ENCODE measurements at places on chromosomes 1 and 21.

GRCh38 chr1:187409341-187409740, 580.6 kb downstream of the PLA2G4A start:
- no peak for DNase-seq

DNA sequence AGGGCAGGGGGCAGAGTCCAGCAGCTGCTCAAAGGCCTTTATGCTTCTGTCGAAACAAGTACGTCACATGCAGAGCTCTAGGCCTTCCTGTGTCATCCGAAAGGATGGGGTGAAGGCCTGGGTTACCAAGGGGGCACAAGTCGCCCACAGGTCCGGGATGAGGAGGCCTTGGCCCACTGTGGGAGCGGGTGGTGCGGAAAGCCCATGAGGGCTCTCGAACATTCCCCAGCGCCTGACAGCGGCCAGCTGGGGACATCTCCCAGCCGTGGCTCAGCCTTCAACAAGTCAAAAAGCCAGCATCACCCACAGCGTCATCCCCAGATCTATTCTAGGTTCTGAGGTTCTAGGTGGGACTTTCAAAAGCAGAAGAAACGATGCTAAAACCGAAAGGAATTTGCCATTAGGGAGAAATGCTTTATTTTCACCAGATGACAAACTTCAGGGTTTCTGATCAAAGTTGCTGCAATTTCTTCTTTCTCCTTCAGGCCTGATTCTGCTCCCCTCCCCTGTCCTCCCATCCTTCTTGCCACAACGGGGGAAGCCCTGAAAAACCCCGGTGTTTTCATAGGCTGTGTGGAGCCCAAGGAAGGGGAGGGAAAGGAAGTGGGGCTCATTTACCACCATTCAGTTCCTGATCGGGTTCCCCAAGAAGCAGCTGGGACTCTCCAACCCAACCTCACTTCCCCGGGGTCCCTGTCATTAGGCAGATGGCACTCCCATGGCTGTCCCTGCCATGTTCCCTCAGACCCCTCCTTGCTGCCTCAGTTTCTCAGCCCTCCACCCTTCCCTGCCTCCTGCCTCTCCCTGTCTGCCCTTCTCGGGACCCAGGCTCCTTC, 17.6 kb downstream of the GPR137B start:
- no peak for DNase-seq

GRCh38 chr1:206029484-206029883, 5.8 kb upstream of the CTSE start:
- no peak for DNase-seq

- no peak for DNase-seq
These were observed 439.9 kb downstream of the DISC1 start for GRCh38 chr1:232066521-232066920.

GRCh38 chr21:38645282-38645681, 147.0 kb upstream of the ERG start:
- DNase-seq: no peak

DNA sequence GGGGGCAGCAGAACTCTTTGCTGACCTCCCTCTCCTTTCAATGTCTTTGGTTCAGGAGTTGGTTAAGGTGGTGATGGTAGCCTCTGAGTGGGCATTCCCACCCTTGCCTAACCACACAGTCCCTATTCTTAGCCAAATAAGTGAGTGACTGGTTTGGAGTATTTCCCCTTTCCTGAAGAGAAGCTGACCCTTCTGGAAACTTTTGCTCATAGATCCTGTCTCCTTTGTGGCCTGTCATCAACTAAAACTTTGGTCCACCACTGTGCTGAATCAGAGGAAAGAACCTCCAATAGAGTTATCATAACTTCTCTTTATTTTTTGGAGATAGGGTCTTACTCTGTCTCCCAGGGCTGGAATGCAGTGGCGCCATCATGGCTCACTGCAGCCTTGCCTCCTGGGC, 31.1 kb downstream of the C1orf21 start:
- no peak for DNase-seq

DNA sequence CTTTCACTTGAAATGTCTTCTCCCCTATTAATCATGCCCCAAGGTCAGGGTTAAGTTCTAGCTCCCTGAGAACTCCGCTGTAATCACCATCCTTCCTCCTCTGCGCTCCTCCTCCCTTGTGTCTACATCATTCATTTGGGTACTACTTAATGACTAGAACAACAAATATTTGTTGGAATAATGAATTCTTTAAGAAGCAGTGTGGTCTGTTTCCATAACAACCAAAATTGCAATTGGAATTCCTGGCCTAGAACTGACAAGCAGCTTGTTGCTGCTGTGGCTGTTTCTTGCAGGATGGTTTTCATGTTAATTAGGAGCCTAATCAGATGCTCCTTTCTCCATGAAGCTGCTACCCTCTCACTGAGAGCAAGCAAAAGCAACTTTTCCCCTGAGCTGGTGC, 192.5 kb downstream of the ZZZ3 start:
- no peak for DNase-seq

GRCh38 chr1:111818546-111818945, 62.8 kb downstream of the DDX20 start:
- no peak for DNase-seq

- no peak for DNase-seq
These were observed 39.4 kb downstream of the KCNJ15 start for GRCh38 chr21:38295997-38296764.

GRCh38 chr1:227391879-227392278, 73.6 kb upstream of the CDC42BPA start:
- no peak for DNase-seq

DNA sequence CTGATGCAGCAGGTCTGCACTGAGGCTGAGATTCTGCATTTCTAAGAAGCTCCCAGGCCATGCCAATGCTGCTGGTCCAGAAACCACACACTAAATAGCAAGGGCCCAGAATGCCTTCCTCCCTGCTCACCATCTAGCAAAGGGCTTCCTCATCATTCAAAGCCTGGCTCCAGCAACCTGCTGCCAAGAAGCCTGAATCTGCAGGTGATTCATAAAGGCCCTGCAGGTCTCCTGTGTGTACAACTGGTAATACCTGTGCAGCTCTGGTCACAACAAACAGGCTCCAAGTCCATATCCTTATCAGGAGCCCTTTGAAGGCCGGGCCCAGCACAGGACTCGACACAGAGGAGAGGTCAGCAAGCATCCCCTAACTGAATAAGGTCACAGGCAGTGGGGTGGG, 26.7 kb downstream of the GLIS1 start:
- no peak for DNase-seq

- DNase-seq: no peak
These were observed 77.1 kb downstream of the PIK3CD start for GRCh38 chr1:9728451-9729295.

GRCh38 chr1:229164836-229165735, 105.8 kb upstream of the RAB4A start:
- DNase-seq: no peak

GRCh38 chr1:3876716-3877115, 19.4 kb downstream of the DFFB start:
- DNase-seq: no peak

- DNase-seq: peak; percentile 62
These were observed 742 bp downstream of the P3H1 start for GRCh38 chr1:42765832-42766740.

- no peak for DNase-seq
These were observed 13.9 kb downstream of the DNAJC6 start for GRCh38 chr1:65323246-65323645.

DNA sequence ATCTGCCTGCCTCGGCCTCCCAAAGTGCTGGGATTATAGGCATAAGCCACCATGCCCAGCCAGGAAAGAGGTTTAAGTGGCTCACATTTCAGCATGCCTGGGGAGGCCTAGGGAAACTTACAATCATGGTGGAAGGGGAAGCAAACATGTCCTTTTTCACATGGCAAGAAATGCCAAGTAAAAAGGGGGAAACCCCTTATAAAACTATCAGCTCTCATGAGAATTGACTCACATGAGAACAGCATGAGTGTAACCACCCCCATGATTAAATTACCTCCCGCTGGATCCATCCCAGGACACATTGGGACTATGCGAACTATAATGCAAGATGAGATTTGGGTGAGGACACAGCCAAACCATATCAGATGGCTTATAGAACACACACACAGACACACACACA, 8.8 kb upstream of the KLHL12 start:
- DNase-seq: no peak

- DNase-seq: no peak
These were observed 416 bp upstream of the TNFRSF14 start for GRCh38 chr1:2555634-2556276.

DNA sequence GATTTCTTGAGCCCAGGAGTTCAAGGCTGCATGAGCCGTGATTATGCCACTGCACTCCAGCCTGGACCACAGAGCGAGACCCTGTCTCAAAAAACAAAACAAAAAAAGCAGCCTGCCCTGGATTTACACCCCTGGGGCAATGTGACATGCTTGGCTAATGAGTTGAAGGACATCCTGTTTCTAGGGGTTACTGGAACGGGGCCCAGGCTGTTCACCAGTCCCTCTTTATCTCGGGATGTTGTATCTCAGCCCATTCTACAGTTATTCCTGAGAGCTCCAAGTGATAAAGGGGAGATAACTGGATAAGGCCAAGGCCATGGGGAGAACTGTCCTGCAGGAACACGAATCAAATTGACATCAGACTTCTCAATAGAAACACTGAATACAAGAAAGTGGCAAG, 21.7 kb upstream of the S100A2 start:
- no peak for DNase-seq

GRCh38 chr1:226960944-226961765, 21.1 kb downstream of the COQ8A start:
- DNase-seq: no peak

GRCh38 chr1:24379733-24380315, 33.8 kb downstream of the STPG1 start:
- no peak for DNase-seq

DNA sequence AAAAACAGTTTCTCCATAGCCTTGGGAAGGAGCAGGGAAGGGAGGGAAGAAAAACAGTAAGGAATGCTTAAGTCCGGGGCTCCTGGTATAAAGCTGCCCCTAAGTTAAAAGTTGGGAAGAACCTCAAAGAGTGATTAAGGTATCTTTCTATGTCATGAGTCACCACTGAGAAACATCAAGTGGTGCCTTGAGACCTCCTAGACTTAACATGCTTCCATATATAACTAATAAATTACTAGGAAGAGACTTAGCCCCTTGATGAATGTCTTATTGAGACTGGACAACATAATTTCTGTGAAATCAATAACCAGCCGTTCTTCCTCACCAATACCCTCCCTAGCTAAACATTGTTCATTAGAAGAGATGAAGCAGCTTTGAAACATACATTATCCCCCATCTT, 121.8 kb upstream of the SLC44A3 start:
- no peak for DNase-seq

- DNase-seq: no peak
These were observed 13.1 kb downstream of the VPS26C start for GRCh38 chr21:37253991-37254390.

DNA sequence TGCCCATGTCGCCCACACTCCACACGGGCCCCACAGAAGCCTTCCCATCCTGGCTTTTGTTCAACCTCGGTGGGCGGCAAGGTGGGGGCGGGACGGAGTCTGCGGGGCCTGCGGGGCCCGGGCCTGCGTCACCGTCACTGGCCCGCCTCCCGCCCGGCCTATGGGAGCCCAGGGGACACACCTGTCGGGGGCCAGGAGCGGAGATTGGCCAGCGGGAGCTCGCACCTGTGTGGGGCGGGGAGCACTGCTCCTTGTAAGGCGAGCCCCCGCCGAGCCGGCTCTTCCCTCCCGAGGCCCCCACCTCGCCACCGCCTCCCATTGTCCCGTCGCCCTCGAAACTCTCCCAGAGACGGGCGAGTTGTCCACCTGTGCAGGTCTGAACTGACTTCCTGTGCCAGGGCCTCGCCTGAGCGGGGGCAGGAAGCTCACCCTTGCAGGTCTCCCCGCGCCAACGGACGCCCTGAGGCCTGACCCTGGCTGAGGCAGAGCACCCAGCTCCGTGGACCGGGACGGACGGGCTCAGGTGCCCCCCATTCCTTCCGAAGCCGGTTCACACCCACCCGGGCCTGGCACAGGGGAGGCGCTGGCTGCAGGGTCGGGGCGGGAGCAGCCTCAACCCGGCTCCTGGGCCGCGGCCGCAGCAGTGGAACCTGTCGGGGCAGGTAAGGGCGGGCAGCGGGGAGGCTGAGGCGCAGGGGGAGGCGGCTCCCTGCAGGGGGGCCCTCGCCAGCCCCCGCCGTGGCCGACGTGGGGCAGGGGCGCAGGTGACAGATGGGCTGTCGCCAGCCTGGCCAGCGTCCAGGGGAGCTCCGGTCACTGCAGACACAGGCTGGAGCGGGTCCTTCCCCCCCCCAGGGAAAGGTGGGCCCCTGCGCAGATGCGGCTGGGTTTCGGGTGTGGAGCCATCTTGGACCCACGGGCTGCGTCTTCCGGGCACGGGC, 10.8 kb upstream of the TTLL10 start:
- DNase-seq: peak; percentile 2

DNA sequence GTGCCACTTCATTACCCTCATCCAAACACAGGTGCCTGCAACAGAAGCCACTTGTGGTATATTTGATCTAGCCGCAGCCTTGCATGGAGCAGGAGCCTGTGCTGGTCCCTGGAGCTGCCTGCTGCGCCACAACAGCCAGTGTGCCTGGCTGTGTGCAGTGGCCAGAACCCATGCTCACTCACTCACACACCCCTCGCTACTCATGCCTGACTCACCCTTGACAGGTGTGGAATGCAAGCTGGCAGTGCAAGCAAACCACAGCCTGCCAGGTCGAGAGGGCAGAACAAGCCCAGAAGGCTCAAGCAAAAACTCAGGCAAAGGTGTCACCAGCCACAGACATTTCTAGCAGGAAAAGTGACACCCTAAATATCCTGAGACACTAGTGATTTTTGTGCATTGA, 1510.9 kb downstream of the KCNT2 start:
- no peak for DNase-seq

- no peak for DNase-seq
These were observed 102.3 kb downstream of the TMEM53 start for GRCh38 chr1:44571712-44572571.

- DNase-seq: peak; percentile 75
These were observed 48.6 kb downstream of the KCNC4 start for GRCh38 chr1:110258734-110259133.
